ENCODE measurements at places on chromosomes 7 and 10. TPM values are rescaled to one million over a fixed set of nuclear protein-coding genes. Genes with fewer than 3 reads are reported as not detected.

- DNase-seq = no peak
Observed at GRCh38 chr10:50325449-50326171, 74.3 kb upstream of the ASAH2 start.

DNA sequence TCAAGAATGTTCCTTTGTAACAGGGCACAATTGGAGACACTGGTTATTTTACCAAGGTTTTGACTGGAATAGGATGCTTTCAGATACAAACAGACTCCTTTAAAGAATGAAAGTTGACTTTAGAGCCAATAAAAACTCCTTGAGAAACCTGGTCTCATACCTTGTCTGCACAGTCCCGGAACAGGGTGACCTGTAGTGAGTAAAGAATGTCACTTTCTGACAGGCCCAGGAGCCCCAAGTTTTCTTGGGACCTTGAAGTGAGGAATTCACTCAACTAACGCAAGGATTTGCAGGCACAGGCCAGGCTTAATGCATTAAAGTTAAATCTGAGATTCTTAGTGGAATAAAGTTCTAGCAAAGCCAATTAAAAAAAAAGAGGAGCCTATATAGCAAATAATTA, 11.5 kb upstream of the GARS1 start:
- no peak for DNase-seq

- DNase-seq = no peak
Observed at GRCh38 chr7:157079116-157079515, 59.6 kb upstream of the UBE3C start.

DNA sequence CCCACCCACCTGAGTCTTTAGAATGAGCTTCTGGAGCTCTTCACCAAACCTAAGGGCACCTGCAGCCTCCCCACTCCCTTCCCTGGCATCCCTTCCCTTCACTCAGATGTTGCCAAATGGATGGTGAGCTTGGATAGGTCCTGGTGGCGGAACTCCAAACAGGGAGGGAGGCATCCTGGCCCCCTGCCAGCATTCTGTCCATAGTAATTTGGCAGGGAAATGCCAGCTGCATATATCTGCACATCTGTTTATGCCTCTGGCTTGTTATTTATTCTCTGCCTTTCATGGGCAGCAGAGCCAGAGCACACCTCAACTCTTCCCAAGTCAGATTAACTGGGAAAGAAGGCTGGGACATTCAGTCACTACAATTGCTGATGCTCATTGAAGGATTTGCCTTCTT, 18.1 kb downstream of the KAZALD1 start:
- DNase-seq = peak; percentile 64

Gene CPEB3
- 29.3 TPM for total RNA-seq

Gene TRPV5
- total RNA-seq = 0.11 TPM
